ENCODE measurements at places on chromosomes 12 and 14.

DNA sequence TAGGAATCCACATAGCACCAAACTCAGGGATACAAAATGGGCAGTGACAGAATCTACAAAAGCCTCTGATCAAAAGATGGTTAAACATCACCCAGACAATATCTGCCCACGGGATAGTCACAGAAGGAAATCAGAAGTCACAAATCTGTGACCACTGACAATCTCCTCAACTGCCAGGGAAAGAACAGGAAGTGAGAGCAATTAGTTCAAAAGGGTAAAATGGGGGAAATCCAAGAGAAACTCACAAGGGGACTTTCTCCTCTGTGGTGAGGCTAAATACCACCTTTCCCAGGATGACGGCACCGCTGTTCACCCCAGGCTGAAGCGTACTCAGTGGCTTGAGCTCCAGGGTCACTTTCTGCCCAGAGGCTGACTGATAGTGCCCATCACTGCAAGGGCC lies 10.7 kb downstream of the TTC5 start:
- DNase-seq, result no peak

DNA sequence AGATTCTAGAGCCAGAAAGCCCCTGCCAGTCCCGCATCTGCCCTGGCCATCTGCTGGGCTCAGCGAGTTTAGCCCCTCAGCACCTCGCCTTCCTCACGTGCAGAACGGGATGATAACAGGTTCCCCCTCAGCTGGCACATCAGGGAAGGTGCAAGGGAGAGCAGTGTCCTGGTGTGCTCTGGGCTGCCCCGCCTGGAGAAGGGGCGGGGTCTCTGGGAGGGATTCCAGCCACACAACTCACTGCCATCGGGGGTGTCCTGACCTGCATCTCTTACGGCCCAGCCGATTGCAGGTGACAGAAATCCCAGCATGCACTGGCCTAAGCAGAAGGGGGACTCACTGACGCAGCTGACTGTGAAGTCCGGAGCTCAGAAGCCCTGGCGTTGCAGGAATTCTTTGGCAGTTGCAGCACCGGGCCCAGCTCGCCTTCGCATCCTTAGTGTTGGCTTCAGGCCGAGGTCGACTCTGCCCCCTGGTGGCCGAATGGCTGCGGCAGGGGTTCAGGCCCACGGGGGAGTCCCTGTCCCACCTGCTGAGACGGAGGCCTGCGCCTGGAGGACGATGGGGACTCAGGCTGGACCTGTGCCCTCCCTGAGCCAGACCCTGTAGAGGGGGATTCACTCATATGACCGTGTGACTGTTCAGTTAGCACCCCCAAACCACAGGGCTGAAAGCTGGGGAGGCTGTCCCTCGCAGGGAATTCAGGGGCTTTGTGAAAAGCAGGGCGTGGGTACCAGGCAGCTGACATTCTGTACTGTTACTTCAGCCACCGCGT lies 178.6 kb downstream of the ADGRD1 start:
- no peak for DNase-seq

DNA sequence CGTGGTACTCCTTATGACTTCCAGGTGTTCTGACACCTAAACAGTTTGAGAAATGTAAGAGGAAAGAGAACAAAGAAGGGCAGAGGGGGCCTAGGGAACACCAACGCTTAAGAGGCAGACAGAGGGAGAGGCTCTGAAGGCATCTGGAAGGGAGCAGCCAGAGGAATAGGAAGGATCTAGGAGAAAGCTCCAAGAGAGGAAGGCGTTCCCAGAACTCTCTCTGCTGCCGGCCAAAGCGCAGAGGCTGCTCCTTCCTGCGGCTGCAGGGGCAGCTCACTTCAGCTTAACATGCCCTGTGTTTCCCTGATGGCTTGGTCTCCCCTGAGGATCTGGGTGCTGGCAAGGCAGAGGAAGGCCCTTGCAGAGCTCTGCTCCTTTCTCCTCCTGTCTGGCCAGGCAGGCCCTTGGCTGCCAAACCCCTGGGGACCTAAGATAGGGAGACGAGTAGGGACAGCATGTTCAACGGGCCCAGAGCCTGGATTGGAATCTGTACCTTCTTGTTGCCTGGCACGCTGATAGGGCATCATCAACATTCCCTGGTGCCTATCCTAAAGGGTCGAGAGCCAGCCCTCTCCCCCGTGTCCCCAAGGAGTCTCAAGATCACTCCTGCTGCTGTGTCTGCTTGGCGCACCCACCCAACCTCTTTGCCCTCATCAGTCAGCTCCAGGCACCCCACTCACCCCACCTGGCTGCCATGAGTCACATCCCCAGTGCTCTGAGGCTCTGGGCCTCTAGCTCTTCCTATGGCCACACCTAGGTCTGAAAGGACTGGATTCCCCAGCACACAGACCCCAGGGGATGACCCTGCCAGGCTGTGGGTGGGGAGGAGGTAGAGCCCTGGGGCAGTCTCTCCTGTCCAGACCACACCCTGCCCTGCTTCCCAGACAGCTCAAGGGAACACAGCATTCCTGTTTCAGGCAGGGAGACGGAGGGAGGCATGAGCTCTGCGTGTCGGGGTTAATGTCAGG lies 45.6 kb downstream of the LTBP2 start:
- no peak for DNase-seq

- DNase-seq, result no peak
Measured at GRCh38 chr12:19129122-19129485, 429 bp upstream of the PLEKHA5 start.

DNA sequence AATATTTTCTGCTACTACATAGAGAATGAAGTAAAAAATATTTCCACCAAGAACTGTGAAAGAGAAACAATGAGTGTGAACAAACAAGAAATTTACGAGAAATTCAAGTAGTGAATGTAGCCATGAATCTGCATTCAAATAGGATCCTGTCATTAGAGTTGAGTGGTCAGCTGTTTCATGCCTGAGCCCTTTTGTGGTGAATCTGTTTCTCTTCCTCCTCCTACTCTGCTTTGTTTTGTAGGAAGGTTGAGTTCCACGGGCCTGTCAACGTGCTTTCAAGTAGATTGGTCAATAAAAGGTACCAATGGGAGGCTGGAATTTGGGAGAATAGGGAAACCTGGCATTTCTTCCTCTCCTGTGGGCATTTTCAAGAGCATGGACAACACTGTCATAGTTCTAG lies 1749.6 kb upstream of the FLRT2 start:
- no peak for DNase-seq

DNA sequence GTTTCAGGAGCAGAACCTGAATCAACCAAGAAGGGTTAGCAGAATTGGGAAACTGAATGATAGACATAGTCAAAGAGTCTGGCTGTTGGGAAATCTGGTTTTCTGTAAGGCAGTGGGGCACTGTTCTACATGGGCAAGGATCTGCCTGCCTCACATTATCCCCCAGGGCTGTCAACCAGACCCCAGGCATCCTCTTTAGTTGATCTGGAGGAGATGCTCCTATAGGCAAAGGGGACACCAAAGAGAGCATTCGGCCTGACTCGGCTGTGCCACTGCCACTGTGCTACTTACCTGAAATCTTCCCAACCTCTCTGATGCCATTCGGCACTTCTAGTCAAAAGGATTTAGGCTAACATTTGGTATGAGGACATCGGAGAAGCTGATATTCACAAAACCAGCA lies 4.1 kb downstream of the ISCU start:
- no peak for DNase-seq

DNA sequence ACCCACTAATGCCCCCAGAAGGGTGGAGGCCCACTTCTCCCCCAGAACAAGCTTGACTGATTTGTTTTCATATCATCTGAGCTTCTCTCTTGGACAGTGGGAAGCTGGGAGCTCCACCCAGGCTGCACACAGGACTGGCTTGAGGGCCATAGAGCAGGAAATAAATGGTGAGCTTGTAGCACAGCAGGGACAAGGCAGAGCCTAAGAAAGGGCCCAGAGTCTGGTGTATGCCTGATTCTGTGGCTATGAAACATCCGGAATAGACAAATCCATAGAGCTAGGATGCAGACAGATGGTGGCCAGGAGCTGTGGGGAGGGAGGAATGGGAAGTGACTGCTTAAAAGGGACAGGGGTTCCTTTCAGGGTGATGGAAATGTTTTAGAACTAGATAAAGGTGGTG lies 79.0 kb downstream of the ARL6IP4 start:
- no peak for DNase-seq

GRCh38 chr14:39417014-39417413 lies 15.2 kb downstream of the FBXO33 start:
- no peak for DNase-seq

DNA sequence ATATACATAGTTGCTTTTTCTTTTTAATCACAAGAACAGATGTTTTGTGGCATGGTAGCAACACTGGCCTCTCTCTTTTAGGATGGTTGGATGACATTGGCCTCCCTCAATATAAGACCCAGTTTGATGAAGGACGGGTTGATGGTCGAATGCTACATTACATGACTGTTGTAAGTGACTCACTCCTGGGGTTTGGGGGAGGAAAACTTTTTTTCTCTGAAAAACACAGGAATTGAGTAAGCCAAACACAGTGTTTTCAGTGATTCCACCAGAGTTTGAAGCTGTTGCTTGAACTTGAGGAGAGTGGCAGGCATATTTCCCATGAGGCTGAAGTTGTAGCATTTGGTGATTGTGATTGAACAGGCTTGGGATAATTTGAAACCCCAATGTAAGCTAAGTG lies 13.7 kb upstream of the REP15 start:
- no peak for DNase-seq
